ENCODE measurements at places on chromosomes 1 and 21.
A peak's percentile ranks its signal among the peaks of the same experiment; 100 is the strongest.

DNA sequence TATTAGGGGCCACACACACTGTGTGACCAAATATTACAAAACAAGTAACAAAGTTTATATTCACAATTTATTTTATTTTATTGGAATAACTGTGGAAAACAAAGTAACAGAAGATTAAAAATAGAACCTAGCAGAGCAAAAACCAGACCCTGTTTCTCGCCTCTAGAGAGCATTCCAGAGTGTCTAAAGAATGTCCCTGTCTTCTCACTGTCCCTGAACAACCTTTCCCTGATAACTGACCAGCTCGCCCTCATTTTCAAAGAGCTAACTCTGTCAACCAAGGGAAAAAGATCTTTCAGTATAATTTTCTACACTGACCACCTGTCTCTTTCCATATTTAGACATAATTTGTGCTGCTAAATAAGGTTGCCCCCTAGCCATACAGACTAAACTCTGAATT, 646.9 kb downstream of the USP25 start:
- no peak for DNase-seq

DNA sequence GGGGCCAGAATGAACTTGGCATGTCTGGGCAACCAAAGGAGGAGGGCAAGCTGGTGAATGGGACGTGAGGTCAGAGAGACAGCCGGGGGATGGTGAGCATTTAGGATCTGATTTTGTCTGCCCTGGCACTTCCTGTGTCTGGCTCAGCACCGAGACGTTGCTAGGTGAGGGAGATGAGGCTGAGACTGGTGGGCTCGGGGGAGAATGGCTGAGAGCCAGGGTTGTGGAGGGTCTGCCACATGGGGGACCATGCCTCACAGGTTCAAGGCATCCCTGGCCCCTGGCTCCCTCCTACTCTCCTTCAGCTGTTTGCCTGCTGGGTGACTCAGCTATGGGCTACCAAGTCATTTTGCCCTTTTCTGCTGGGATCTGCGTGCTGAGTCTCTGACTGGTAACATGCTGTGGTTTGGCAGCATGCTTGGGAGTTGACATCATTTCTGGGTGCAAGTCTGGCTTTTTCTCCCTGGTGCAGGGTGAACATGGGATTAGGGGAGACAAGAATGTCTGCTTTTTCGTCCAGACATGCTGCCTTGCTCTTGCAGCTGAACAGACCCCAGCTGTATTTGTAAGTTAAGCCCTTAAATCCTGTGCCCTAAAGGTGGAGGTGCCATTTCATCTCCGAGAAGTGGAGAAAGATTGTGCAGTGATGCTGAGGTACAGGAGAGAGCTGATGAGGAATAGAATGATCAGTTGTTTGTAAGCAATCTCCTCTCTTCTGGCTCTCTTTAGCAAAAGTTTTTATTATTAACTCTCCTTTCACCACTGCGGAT, 17.6 kb downstream of the GALNT2 start:
- DNase-seq: no peak

DNA sequence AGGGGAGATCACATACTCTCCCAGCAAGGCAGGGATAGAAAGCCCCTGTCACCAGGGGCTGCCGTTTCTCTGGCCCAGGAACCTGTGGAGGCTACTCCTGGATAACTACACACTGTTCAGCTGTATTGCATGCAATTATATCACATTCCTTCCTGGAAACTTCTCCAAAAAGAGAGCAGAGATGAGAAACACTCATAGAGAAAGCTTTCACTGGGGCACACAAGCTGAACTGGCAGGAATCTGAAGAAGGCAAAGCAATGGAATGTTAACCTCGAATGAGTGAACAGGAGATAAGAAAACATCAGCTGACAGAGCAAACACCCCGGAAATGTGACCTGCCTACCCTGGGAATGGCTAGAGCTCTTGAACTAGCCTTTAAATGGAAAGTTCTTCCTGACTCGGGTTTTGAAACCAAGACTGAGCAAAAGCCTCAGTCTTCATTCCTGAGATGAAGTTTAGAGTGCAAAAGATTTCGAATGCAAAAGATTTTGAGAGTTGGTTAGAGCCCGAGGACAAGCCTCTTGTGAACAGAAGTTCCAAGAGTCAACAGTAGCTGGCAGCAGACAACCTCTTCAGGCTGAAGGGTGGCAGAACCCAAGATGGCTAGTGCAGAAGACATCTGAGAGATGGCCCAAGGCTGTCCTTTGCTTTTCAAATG, 32.3 kb downstream of the CCN1 start:
- DNase-seq: no peak

GRCh38 chr1:13228343-13228781, 2.4 kb upstream of the PRAMEF18 start:
- DNase-seq: no peak

DNA sequence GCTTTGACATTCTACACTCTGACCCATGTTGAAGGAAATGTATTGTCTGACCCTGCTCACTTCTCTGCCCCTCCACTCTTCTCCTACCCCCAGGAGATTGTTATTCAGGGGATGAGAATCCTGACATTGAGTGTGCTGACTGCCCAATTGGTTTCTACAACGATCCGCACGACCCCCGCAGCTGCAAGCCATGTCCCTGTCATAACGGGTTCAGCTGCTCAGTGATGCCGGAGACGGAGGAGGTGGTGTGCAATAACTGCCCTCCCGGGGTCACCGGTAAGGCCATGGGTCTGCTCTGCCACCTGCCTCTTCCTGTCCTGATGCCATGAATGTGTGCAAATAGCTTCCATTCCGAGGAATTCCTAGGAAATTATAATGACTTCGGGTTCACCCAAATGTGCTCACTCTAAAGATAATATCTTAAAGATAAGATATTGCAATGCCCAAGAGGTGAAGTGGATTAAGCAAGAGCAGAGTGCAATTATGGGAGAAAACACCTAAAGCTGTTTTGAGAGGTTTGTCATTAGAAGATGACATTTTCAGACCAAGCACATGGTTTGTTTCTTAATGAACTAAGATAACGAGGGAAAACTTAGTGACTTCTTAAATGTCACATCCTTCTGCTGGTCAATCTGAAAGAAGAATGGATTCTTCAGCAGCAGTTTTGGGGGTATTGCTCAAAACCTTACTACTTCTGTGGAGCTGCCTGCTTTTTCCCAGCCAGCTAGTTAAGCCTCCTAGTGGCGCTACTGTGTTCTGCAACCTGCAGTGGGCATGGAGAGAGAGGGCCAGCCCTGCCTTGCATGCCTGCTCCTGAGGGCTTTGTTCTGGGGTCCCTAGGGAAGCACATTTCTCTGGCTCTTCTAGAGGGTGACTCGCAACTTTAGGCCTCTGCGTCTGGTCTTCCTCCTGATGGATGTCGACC, 41.6 kb downstream of the LAMC2 start:
- peak; percentile 53 for DNase-seq

GRCh38 chr1:224113005-224113404, 906 bp upstream of the FBXO28 start:
- DNase-seq: no peak

DNA sequence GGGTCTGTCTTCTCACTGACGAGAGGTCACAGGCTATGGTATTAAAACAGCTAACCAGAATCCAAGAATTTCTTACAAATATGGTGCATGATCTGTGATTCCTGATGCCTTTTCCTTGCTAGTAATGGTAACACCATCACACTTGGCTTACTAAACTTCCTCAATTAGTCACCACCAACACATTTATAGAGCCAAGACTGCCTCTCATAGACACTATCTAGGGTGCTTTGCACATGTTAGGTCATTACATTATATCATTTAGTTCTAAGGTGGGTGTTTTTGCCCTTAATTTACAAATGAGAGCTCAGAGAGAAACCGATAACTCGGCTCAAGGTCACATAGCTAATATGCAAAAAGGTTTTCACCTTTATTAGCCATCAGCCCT, 8.7 kb downstream of the KIF21B start:
- DNase-seq: no peak

GRCh38 chr1:186082235-186082937, 292.7 kb downstream of the TPR start:
- peak; percentile 69 for DNase-seq

- DNase-seq: no peak
These were observed 86.8 kb upstream of the RAB4A start for GRCh38 chr1:229184066-229184465.

DNA sequence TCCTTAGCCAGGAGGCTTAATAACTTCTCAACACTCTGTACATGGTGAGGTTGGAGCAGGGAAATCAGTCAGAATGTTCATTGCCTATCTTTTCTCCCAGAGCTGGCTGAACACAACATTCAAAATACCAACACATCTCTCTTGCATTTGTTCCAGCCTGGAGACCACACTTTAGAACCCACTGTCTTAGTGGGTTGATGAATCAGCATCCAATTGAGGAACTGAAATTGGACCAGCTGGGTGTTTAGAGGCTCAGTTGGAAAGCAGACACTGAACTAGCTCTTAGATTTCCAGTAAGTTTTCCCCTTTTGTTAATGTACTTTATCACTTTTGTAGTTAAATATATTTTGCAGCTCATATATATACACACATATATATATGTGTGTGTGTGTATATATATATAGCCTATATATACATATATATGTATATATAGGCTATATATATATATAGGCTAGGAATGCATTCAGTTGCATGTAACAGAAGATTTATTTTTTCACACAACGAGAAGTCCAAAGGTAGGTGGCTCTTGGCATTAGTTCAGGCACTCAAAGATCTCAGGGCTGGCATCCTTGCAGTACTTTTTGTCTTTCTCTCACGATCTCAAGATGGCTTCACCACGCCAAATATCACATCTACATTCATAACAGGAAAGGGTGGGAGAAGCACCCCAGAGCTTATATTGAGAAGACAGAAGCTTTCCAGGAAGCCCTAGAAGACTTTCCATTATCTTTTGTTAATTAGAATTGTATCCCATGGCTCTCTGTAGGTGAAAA, 35.0 kb upstream of the HUNK start:
- DNase-seq: no peak

GRCh38 chr1:27436204-27437159, 44.1 kb downstream of the GPR3 start:
- no peak for DNase-seq

Data from retina (tissue), 1 donor.